ENCODE measurements at places on chromosomes 5 and 9. TPM values are rescaled to one million over a fixed set of nuclear protein-coding genes. Genes with fewer than 3 reads are reported as not detected.

The C8G gene
- not detected for total RNA-seq

The CCDC152 gene
- total RNA-seq: 2.0 TPM

The FAM81B gene
- not detected for total RNA-seq

The SEMA5A gene
- 36.5 TPM for total RNA-seq

The RNF183 gene
- not detected for total RNA-seq

The LCN15 gene
- total RNA-seq: not detected

The PCDH1 gene
- 9.5 TPM for total RNA-seq

The GABRB2 gene
- 9.3 TPM for total RNA-seq

The UNC5A gene
- not detected for total RNA-seq

The SAPCD2 gene
- total RNA-seq: 0.19 TPM

The STPG3 gene
- total RNA-seq: not detected

The PLPP7 gene
- total RNA-seq: 11.1 TPM

The ZNF618 gene
- total RNA-seq: 3.9 TPM

The ANKRD18B gene
- not detected for total RNA-seq

The LMAN2 gene
- 158 TPM for total RNA-seq

The SLC6A19 gene
- total RNA-seq: not detected

The C1QTNF3 gene
- 4.1 TPM for total RNA-seq

The TXNDC8 gene
- total RNA-seq: not detected

The SLC34A3 gene
- not detected for total RNA-seq

The ANKRD33B gene
- 10.7 TPM for total RNA-seq

The PTGR1 gene
- 56.6 TPM for total RNA-seq

The CAST gene
- total RNA-seq: 366 TPM

The SLC25A48 gene
- 0.34 TPM for total RNA-seq

The CYLC2 gene
- total RNA-seq: not detected

The CYSRT1 gene
- total RNA-seq: 0.34 TPM

The DHX29 gene
- total RNA-seq: 39.5 TPM

The FOXD4 gene
- 0.38 TPM for total RNA-seq

The ARAP3 gene
- 4.9 TPM for total RNA-seq

The MRPL50 gene
- total RNA-seq: 17.9 TPM

The RARS1 gene
- total RNA-seq: 62.2 TPM

Data from subcutaneous adipose tissue (tissue), 4 donors.